ENCODE measurements at places on chromosomes 12 and 14.

DNA sequence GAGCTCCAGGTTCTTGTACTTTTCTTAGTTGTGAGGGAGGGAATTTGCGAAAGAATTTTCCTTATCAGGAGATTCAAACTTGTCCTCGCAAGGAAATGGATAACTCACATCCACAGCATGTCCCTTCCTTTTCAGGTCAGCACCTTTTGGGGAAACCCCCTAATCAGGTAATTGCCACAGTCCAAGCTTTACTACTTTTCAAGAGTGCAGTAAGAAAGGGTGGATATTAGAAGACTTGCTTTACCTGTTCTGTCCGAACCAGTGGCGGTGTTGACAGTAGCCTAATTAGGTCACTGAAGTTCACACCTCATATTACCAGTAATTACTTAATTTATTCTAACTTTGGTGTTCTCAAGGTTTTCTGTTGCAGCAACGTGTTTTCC is 6.7 kb upstream of the C12orf50 start:
- DNase-seq, result no peak

DNA sequence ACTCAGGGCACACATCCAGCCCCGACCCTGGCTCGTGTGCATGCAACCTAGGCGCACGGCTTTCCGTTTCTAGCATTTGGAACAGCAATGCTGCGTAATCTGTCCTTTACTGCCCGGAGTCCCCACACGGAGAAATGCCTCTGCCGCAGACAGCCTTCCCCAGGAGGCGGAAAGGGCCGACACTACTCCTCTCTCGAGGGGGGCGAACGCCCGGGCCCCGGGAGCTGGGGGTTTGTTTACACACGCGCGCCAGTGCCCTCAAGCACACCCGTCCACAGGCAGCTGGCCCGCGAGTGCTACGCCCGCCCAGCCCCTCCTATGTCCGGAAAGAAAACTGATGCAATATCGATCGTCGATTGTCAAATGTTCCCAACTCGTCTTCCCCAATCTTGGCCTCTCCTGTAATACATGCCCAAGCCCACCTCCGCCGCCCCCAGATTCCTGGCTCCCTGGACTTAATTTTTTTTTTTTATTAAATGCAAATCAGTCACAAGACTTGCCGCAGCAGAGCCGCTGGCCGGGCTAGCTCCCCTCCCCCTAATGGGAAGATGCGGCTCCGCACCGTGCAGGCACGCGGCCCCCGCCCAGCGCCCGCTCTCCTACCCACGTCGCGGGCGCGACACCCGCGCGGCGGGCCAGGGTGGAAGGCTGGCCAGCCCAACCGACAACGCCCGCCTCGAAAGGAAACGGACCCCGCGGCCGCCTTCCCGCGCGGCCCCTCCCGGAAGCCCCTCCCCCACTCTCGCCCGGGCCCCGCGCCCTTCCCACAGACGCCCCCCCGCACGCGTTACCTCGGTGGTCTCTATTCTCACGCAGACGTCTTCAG is 642 bp downstream of the SLC38A2 start:
- peak; percentile 60 for DNase-seq

- no peak for DNase-seq
Measured at GRCh38 chr12:67827820-67828383, 161.3 kb upstream of the IFNG-AS1 start.

DNA sequence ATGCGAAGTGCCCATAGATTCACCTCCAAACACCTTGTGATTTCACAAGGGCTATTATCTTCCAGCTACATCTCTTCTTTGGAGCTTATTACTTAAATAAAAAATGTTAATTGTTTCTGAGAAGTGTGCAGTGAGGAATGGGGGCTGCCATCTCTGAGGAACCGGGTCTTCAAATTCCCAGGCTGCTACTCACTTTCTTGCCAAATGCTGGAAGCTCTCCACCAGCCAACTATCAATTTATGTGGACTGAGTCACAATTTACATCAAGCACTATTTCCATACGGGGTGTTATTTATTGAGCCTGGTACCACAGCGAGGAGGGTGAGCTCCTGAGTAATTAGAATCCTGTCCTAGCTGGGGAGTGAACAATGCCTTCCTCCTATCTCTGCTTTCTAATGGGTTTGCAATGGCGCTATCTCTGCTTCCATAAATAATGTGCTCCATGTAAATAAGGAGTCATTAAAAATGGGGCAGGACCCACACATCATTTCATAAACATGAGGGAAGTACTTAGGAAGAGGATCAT is 898.3 kb downstream of the VRK1 start:
- DNase-seq, result no peak

DNA sequence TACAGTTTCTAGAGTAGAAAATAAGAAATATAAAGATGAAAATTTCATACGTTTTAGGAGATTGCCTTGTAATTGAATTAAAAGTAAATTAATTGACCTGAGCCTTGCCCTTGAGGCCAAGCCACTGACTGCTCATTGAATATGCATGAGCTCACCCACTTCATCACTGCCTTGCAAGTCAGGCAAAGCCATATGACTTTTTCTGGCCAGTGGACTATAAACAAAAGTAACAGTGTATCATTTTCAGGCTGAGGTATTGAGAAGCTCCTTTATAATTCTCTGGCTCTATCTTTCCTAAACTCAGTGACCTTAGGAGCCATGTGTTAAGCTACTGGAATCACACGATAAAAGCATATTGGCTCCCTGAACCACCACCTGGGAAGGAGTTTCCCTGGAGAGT is 369.3 kb downstream of the NUAK1 start:
- DNase-seq, result no peak

DNA sequence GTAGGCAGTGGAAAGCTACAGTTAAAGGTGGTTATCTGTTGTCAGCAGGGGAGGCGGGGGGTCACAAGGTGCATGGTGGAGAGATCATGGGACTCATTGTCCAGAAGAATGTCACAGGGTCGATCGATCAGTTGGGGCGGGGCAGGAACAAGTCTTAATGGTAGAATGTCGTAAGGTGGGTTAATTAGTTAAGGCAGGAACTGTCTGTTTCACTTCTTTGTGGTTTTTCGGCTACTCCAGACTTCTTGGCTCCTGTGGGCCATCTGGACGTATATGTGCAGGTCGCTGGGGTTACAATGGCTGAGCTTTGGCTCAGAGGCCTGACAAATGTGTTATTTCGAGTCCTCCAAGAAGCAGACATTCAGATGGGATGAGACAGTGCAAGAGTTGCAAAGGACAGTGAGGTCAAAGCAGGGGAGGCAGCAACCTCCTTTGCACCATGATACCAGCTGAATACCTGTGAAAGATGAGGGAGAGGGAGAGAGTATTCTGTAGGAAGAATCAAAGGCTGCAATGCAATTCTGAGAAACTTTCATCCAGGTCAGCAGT is 246.9 kb upstream of the TMEM132C start:
- no peak for DNase-seq

Measured in activated CD4-positive, alpha-beta T cell treated with anti-CD3 and anti-CD28 coated beads, Interleukin-2, amount 10 ng/mL, durations not matched to agents 7 days and 5 days (primary cell).